ENCODE measurements at places on chromosomes 11 and 22.

DNA sequence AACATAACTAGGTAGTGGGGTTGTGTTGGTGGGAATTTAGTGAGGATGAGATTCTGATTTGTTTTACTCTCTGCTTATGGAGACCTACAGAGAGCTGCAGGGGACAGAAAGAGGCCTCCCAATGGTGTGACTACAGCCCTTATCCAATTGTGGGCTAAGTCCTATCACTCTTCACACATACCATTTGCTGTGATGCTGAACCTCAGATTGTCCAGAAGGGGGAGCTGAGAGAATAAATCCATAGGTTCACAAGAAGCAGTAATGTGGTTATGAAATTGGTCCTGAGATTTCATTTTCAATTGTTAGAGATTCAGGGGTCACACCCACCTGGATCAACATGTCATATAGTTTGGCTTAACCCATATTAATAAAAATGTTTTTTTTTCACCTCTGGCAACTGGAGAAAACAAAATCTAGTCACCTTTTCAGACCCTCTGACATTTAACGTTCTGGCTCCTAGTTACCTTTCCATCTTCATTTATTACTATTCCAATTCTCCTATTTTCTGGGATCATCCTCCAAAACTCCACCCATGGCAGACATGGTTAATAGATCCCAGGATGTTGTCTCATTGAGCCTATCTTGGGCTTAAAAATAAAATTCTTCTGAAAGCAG lies 53.3 kb upstream of the PTPN5 start:
- DNase-seq: no peak

- no peak for DNase-seq
Measured at GRCh38 chr11:66766681-66767080, 37.7 kb upstream of the SPTBN2 start.

- peak; percentile 85 for DNase-seq
Measured at GRCh38 chr11:47373876-47374719, 4.2 kb downstream of the SPI1 start.

- no peak for DNase-seq
Measured at GRCh38 chr11:31397239-31397834, 27.7 kb downstream of the DNAJC24 start.

- peak; percentile 44 for DNase-seq
Measured at GRCh38 chr22:41762980-41763779, 37.3 kb upstream of the CCDC134 start.

All from transverse colon (tissue), 4 donors.